HS-27A (cell line): ENCODE measurements at places on chromosomes 6 and 20.

GRCh38 chr20:38633577-38634093, 32.0 kb downstream of the ARHGAP40 start:
- peak; percentile 34 for DNase-seq

DNA sequence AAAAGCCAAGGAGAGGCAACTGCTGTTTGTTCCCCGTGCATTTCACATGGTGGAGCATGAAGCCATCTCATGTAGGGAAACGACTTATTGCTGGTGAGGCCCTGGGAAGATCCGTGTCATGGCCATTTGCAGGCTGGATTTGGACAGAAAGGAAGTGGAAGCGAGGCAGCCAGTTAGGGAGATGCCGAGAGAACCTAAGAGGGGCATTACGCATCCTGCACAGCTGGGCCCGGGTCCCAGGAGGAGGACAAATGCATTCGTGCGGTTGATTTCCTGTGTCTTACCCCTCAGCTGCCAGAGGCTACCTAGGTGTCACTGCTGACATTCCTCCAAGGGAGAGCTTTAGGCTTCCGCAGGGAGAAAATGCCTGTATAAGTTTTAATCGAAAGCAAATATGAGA, 316.2 kb upstream of the CDYL start:
- DNase-seq: no peak

GRCh38 chr6:126308362-126308761, 31.6 kb upstream of the CENPW start:
- DNase-seq: no peak

- no peak for DNase-seq
These were observed 607.7 kb upstream of the CITED2 start for GRCh38 chr6:139982195-139982594.

DNA sequence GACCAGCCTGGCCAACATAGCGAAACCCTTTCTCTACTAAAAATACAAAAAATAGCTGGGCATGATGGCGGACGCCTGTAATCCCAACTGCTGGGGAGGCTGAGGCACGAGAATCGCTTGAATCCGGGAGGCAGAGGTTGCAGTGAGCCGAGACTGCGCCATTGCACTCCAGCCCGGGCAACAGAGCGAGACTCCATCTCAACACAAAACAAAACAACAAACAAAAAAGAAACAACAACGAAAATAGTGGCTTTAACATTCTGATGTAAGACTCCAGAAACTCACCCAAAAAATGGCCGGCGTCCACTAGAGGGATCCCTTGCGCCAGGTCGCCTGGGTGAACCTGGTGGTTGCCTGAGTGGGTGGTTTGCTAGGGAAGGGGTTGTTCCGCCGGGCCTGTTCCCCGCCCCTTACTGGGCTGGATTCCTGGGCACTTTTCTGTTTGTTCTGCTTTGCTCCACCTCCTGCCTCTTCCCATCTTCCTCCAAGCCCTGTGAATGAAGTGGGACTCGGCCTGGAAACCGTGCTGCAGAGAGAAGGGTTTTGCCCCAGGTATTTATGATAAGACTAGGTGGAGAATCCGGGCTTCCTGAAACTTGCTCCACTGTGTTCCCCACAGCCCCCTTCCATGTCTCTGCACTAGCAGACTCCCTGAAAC, 1.5 kb downstream of the PABPC1L start:
- no peak for DNase-seq

GRCh38 chr6:45923831-45924391, 91.7 kb downstream of the CLIC5 start:
- no peak for DNase-seq

DNA sequence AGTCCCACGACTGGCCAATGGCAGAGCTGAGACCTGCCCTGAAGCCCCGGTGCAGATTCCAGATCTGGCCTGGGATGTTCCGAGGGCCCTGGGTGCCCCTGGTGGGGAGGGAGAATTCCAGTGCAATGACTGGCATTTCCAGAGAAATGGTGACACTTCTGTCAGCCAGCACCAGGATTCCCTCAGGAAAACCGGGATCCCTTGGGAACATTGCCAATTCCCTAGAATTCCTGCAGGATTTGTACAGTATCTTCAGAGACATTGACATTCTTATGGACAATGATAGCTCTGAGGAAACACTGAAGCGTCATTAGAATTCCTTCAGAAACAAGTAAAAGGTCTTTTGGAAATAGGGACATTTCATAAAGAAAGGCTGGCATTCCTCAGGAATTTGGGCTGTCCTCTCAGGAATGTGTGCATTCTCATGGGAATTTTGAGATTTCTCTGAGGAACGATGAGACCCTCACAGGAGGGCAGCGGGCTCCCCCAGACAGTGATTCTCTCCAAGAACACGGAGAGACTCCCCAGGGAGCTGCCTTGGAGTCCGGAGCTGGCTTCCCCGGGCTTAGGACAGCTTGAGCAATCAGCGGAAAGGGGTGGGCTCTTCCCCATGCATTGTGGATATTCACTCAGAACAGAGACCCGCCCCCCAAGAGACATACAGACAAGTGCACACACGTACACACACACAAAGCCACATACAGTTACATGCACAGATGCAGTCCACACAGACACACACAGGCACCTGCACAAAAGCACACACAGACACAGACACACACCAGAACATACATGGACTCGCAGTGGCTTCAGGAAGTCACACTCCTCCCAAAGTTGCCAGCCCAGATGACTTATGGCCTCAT, 35.2 kb upstream of the BPIFA2 start:
- no peak for DNase-seq

GRCh38 chr20:59802018-59802417, 131.4 kb downstream of the SYCP2 start:
- no peak for DNase-seq

DNA sequence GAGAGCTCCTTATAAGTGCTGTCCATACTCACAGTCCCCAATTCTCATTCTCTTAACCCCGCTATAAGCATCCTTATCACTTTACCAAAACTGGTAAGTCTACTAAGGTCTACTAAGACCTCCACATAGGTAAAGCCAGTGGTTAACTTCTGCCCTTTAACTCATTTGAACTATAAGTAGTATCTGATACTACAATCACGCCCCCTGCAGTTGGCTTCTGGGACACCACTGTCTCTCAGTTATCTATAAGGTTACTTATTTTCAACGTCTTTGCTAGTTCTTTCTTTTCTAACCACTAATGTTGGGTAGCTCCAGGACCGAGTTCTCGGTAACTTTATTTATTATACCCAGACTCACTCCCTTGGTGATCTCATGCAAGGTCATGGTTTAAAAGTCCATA, 142.6 kb downstream of the ARHGAP18 start:
- DNase-seq: no peak

DNA sequence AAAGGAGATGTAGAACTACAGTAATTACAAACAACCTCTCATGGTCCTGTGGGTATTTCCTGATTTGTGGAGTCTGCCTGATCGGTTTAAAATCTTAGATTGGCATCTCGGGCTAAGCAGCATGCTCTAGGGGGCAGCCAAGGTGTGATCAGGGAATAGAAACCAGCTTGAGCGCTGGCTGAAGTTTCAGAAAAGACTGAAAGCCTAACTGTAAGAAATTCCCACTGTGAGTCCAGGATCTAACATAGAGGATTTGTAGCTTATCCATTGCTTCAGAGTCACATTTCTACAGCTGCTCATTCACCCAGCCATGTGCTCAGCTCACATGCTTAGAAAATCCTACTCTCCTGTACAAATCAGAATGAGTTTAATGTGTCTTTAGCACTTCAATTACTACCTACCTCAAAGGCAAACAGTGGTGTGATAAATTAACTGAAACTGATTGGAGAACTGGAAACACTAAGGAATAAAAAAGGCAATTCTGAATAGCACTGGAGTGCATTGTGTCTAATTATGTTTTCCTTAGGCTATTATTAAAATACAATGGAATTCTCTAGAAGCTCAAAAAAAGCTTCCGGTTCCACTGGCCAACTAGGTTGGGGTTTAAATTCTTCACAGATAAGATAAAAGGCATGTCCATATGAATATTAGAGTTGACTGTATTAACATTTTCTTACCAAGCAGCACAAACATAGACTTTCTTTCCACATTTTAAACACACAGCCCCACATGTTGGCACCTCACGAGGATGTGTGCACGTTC, 73.8 kb upstream of the MPC1 start:
- no peak for DNase-seq

DNA sequence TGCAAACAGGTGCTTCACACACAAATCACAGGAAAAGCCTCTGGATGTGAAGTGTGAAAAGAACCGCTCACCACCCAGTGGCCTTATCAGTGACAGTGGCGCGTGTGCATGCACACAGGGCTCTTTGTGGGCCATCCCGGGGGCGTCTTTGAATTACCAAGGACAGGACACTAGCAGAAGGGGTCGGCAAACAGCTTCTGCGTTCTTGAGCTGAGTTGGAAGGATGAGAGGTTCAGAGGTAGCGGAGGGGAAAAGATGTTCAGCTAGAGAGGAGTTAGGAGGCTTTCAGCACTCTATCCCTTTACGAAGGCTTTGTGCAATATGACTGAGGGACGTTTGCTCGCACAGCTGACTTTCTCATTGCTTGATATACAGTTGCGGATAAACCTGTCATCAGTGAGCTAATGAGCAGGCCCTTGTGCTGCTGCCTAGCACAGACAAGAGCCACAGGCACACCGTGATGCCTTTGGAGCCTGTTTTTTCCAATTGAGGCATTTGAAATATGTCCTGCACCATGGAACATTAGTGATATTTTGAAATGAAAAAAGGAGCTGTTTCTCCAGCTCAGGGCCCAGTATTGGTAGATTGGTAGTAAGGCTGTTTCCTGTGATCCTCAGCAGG, 83.1 kb downstream of the IYD start:
- DNase-seq: no peak

DNA sequence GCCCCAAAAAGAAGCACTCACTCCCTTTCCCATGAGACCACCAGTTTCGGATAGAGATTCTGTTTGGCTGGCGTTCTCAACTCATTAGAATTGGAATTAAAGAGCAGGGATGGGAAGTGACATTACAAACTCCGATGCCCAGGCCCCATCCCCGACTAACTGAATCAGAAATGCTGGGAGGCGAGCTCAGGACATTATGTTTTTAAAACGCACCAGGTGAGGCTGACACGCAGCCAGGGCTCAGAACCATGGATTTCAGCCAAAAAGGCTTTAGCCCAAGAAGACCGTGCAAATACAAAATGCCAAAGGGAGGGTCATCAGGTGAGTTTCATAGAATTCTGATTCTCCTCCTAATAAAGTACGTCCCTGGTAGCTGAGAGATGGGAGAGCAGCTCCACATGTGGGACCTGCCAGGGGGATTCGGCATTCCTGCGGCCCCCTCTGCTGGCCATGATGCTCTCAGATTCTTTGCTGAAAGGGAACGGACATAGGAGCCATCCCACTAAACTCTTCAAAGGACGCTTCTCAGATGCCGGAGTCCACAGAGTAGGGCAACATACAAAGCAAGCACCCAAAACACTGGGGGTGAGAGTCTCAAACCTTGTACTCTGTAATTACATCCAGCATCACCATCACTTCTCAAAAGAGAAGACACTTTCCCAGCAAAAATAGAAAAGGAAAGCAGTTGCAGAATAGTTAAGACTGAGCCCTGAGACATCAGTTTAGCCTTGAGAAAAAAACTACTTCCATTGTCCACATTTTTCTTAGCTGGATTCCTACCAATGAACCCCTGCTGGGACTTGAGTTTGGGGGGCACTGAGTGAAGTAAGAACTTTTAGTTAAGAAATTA, 205.2 kb downstream of the BMP7 start:
- DNase-seq: no peak

GRCh38 chr6:9593554-9593953, 821.3 kb downstream of the TFAP2A start:
- DNase-seq: no peak

GRCh38 chr20:16671753-16672152, 58.1 kb upstream of the SNRPB2 start:
- DNase-seq: no peak

- no peak for DNase-seq
These were observed 100.0 kb downstream of the ADGRG6 start for GRCh38 chr6:142401838-142402237.

- DNase-seq: no peak
These were observed 29.5 kb downstream of the FLRT3 start for GRCh38 chr20:14307956-14308355.

- no peak for DNase-seq
These were observed 9.9 kb downstream of the VSTM2L start for GRCh38 chr20:37912874-37913273.

- no peak for DNase-seq
These were observed 56.8 kb upstream of the ECI2 start for GRCh38 chr6:4192173-4192572.

DNA sequence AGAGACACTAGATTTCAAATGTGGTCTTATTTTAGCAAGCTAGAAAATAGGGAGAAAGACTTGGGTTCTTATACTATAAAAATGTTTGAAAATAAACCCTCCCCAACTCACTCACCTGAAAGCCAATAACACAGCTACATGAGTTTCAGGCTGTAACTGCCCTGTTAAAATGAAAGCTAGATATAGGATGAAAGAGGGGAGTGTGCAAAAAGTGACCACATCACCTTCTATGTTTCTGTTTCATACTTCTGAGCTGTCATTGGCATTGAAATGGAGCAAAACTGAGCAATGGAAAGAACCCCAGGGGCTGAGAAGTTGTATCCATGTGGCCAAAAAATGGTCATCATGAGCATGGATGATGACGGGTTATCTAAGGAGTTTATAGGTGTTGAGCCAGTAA, 148.1 kb upstream of the TENT5A start:
- DNase-seq: no peak

GRCh38 chr20:56453352-56453751, 15.1 kb upstream of the RTF2 start:
- no peak for DNase-seq

DNA sequence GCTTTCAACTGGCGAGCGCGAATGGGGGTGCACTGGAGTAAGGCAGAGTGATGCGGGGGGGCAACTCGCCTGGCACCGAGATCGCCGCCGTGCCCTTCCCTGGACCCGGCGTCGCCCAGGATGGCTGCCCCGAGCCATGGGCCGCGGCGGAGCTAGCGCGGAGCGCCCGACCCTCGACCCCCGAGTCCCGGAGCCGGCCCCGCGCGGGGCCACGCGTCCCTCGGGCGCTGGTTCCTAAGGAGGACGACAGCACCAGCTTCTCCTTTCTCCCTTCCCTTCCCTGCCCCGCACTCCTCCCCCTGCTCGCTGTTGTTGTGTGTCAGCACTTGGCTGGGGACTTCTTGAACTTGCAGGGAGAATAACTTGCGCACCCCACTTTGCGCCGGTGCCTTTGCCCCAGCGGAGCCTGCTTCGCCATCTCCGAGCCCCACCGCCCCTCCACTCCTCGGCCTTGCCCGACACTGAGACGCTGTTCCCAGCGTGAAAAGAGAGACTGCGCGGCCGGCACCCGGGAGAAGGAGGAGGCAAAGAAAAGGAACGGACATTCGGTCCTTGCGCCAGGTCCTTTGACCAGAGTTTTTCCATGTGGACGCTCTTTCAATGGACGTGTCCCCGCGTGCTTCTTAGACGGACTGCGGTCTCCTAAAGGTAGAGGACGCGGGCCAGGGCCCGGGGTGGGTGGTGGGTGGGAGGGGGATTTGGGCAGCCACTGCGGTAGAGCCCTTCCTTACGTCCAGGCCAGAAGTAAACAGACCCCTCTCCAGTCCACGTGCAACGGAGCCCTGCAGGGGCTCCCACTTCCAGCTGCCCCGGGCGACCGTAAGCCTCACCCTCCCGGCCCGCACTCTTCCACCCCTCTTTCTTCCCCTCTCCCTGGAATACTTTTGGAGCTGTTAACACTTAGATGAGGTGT, 998 bp downstream of the BMP2 start:
- DNase-seq: no peak

GRCh38 chr6:53879608-53880007, 84.8 kb downstream of the LRRC1 start:
- no peak for DNase-seq

- DNase-seq: no peak
These were observed 227.9 kb downstream of the PTPRT start for GRCh38 chr20:42961771-42962170.

- no peak for DNase-seq
These were observed 12.0 kb downstream of the ZFP64 start for GRCh38 chr20:52179331-52180179.

- no peak for DNase-seq
These were observed 6.1 kb downstream of the C20orf173 start for GRCh38 chr20:35523298-35523888.
